ENCODE measurements at places on chromosomes 13 and 19.

DNA sequence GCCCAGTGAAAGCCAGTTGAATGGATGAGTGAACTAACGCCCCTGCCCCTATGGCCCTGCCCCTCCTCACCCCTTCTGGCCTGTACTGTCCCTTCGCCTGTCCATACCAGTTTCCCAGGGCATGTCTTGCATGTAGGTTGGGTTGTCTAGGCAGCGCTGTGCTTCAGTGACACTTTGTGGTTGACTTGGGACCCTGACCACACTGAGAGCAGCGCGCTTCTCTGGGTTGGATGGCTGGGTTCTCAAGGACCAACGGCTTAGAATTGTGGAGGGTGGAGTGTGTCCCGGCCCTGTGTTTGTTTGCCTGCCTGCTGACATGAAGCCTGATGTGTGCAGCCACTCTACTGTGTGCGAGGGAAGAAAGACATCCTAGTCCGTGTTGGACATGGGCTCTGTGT, 15.8 kb downstream of the GATAD2A start:
- DNase-seq, result no peak

GRCh38 chr13:25871389-25872125, 180.3 kb downstream of the SHISA2 start:
- DNase-seq, result no peak

GRCh38 chr19:27901078-27901477, 1311.9 kb downstream of the UQCRFS1 start:
- no peak for DNase-seq

- DNase-seq, result no peak
Observed at GRCh38 chr13:109919715-109920375, 133.5 kb upstream of the IRS2 start.

DNA sequence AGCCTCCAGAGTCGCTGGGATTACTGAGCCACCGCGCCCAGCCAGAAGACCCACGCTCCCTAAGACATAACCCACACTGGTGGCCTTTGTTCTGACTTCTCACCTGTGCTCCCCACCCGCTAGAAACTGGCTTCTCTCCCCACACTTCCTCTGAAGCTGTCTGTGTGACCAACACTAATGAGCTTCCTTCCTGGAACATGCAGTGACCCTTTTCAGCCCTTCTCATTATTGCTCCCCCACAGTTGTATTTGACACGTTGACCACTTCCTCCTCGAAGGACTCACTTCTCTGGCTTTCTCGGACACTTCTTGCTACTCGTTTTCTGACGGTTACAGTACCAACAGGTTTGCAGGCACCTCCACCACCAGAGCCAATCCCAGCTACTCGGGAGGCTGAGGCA, 10.9 kb downstream of the NCR1 start:
- DNase-seq, result no peak

- DNase-seq, result no peak
Observed at GRCh38 chr19:54305141-54305540, 7.8 kb downstream of the LILRA5 start.

DNA sequence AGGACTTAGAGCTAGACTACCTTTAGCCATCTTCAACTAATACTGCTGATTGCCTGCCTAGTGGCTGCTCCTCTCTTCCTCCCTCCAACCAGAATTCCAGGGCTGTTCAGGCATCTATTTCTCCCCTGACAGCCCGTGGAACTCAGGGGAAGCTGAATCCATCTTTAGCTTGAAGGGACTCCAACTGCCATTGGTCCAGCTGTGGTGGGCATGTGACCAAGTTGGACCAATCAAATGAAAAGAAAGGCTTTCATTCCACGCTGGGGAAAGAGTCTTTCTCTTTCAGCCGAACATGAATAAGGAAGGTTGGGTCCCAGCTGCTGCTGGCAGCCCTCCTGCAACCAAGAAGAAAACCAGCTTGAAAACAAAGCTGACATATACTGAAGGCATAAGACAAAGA, 168.5 kb upstream of the OBI1 start:
- no peak for DNase-seq

GRCh38 chr19:16375157-16375935, 50.7 kb downstream of the KLF2 start:
- DNase-seq, result no peak

DNA sequence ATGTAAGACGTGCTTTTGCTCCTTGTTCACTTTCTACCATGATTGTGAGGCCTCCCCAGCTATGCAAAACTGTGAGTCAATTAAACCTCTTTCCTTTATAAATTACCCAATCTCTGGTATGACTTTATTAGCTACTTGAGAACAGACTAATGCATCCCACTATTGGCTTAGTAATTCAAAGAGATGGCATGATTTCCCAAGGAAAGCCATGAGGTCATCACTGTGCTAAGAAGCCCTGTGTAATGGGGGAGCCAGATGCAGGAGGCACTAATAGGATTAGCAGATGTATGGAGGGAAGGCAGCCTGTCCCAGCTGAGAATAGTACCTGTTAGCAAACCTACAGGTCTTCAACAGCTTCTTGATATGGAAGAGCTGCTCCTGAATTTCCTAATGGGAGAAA, 38.1 kb downstream of the RUBCNL start:
- no peak for DNase-seq

DNA sequence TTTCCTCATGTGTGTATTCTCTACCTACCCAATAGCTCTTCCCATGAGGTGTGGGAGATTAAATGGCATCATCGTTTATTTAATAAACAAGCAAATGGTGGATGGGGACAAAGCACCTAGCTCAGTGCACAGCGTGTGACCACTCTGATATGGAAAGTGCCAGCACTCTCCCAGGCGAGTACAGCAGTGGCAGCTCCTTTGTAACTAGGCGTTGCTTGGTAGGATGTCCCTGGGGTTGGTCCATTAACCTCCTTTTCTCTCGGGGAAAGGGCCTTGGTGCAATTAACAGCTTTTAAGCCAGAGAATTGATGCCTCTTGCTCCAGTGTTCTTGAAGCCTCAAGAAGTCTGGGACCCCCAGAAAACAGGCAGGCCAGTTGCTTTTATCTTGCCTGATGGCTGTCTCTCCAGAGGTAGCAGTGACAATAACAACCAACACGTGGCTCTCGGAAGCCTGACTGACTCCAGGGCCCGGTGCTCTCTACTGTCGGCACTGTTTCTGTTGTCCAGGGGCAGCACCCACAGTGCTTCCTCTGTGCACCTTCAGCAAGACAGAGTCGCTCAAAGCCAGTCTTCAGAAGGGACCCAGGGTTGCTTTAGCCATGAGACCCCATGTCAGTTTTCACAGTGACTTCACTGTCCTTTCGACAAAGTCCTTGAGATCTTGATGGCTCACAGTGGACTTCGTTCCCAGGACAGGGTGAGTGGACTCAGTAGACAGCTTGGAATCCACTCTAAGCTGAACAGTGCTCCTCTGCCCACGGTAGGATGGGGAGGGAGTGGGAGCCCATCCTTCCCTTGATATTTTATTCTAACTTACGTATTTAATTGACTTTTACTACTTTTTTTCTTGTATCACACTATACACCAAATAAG, 33.9 kb upstream of the NPAS1 start:
- DNase-seq, result no peak

GRCh38 chr19:903266-903797, 9.7 kb downstream of the R3HDM4 start:
- no peak for DNase-seq

GRCh38 chr19:7348587-7349230, at the start of gene ARHGEF18:
Gene ARHGEF18, plus strand, starts transcription at chr19:7348937. Its CDS starts 13,954 bp downstream, at chr19:7362891.
- DNase-seq, result no peak

DNA sequence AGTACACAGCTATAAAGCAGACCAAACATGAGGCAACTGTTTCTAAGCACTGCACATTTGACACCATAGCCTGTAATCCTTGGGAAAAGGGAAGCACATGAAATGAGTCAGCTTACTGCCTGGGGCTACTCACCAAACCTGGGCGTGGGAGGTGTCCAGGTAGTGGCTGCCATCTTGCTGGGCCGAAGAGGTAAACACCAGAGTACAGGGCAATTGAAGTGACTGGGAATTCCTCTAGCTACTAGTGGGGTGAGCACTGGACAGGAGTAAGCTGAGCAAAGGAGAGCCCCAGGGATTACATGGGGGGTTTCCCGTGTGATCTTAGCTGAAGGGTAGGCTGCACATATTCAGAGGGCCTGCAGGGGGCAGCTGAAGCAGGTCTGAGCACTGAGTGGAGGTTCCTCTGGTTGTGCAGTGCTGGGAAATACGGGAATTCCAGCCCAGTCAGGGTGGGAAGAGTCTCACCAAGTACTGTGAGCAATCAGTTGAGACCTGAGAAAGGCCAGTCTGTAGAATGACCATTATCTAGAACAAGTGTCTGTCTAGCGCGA, 140.5 kb downstream of the SLC7A1 start:
- DNase-seq, result no peak

DNA sequence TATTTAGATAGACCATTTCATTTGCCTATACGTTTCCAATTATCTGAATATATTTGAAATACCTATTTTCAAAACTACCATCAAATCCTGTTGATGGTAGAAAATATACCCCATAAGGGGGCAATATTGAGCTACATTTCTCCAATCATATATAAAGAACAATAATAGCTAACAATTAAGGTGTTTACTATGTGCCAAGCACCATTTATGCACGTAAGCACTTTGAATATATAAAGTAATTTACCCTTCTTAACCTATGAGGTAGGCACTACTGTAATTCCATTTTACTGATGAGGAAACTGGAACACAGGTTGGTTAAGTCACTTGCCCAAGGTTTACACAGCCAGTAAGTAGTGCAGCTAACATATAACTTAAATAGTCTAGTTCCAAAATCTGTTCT, 79.2 kb downstream of the UBL3 start:
- DNase-seq, result no peak

DNA sequence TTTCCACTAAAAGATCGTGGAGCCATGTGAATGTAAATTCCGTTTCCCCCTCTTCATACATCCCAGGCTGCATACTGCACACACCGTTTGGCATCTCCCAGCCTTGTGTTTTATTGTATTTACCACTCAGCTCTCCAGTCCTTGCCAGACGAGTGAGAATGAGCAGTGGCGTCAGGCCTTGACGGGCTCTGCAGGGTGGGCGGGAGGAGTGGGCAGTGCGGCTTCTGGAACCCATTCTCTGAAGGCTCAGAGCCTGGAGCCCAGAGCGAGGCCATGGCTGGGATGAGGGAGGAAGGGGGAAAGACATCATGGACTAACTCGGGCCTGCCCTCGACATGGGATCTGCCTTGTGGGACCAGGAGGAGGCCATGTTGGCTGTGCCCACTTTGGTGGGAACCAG, 25.1 kb downstream of the BICRA start:
- no peak for DNase-seq

GRCh38 chr13:35714588-35715377, 238.3 kb upstream of the MAB21L1 start:
- no peak for DNase-seq

- DNase-seq, result no peak
Observed at GRCh38 chr13:24718192-24718965, 38.2 kb downstream of the ATP12A start.

GRCh38 chr19:18742324-18742723, 48.8 kb downstream of the COMP start:
- DNase-seq, result no peak

DNA sequence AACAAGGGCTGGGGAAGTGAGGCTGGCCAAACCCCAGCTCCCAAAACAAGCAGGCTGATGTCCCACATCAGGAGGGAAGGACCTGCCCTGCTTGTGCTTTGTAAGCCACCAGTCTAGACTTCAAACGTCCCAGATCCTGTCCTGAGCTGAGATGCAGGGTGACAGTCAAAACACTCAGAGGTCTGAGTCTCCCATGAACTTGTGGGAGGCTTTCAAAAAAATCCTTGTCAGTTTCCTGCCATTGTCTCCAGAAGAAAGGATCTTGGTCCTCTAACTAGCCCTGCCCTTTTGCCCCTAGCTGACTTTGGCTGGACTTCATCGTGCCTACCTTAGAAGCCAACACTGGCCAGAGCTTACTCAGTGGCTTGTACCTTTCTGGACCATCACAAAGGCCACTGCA, 43.3 kb downstream of the DZIP1 start:
- no peak for DNase-seq

DNA sequence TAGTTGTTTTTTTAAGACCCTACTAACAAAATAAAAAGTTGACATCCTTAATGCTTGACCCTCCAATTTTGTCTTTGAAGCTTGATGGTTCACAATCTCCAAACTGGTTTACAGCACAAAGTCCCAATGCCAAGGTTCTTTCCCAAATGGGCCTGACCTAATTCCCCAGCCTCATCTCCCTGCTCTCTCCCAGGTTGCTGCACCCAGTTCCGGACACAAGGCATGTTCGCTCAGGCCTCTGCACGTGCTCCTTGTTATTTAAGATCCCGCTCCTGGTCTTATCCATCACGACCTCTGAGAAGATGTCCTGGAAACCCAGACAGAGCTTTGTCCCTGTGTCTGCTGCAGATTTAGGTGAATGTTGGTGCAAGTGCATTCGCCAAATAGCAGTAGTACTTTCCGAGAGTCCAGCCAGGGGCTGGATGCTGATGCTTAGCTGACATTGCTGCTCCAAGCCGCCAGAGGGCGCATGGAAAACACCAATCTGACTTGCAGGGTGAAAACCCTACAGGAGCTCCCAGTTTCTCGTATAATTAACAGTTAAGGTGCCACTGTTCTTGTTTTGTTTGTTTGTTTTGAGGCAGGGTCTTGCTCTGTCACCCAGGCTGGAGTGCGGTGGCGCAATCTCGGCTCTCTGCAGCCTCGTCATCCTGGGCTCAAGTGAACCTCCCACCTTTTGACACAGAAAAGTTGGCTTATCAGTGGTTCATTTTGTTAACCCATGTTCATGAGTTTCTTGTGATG, 18.5 kb downstream of the LYPD3 start:
- peak; percentile 52 for DNase-seq

DNA sequence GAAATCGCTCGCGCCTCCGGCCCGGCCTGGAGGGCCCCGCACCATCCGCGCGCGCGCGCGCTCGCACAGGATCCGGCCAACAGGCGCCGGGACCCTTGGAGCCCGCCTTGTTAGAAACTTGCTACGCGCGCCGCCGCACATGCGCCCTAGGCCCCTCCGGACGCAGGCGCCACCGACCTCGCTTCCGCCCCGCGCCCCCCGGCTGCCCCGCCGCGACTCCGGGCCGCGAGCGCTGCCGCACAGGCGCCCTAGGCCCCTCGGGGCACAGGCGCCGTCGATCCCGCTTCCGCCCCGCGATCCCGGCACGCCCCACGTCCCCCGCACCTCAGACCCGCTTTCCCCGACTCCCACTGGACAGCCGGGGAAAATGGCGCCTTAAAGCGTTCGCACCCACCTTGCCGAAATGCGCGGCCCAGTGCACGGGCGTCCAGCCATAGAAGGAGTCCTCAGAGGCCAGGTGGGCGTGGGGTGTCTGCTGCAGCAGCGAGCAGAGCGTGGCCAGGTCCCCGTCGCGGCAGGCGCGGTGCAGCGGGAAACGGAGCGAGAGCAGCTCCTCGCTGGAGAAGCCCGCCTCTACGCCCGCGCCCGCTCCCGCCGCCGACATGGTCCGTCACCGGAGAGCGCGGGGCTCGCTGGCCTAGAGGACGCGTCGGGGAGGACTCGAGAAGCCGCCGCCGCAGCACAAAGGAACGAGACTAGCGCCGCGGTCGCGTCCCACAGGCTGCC, 375 bp downstream of the ANKRD10 start:
- peak; percentile 60 for DNase-seq

DNA sequence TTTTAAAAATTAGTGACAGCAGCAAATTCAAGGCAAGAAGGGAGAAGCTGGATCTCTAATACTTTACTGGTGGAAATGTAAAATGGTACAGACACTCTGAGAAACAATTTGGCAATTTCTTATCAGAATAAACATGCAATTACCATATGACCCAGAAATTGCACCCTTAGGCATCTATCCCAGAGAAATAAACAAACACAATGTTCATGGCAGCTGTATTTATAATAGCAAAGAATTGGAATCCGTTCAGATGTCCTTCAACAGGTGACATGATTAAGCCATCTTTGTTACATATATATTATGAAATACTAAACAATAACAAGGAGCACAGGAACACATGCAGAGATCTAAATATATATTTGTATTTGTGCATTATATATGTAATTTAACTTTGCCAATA, 756.5 kb downstream of the SLITRK1 start:
- DNase-seq, result no peak

- no peak for DNase-seq
Observed at GRCh38 chr13:87331178-87331577, 340.0 kb upstream of the SLITRK5 start.
